ENCODE measurements at places on chromosomes 13 and 19.

- no peak for DNase-seq
These were observed 48.9 kb upstream of the PABPC3 start for GRCh38 chr13:25046985-25047511.

DNA sequence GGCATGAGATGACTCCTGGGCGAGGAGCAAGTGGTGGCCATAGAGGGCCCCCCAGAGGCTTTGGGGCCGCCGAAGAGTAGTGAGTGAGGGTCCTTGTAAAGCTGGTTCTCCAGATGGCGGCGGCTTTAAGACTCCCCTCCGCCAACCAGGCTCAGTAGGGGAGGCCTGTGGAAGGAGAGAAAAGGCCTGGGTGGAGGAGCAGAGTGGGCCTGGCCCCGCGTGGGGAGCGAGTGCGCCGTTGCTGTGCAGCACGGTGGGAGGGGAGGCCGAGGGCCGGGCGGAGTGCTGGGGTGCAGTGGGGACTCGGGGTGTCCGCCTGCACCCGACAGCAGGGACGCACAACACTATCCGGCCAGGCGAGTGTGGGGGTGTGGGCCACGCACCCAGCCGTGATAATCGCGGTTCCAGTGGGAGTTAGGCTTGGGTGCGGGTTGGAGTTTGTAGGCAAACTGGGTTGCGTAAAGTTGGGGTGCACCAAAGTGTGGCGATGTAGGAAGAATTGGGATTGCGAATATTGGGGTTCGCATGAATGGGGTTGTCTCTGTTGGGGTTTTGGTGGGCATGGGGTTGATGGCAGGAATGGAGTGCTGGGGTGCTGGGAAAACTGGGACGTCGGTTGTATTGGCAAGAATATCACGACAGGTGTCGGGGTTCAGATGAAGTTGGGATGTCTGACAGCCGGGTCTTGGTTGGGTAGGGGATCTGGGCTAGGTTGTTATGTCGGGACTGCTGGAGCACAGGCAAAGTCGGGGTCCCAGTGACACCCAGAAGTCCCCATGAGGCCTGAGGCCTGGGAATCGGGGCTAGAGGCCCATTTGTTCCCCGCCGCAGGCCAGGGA, 687 bp upstream of the CIRBP start:
- no peak for DNase-seq

DNA sequence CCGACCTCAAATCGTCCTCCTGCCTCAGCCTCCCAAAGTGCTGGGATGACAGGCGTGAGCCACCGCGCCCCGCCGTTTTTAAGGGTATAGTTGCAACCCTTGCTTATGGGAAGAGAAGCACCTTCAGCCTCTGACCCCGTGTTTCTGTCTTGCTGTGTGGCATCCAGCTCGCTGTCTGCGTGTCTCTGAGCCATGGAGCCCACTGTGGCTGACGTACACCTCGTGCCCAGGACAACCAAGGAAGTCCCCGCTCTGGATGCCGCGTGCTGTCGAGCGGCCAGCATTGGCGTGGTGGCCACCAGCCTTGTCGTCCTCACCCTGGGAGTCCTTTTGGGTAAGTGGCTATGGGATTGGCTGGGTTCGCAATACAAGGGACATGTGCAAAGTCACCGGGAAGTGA, 29.5 kb downstream of the TMPRSS9 start:
- no peak for DNase-seq

DNA sequence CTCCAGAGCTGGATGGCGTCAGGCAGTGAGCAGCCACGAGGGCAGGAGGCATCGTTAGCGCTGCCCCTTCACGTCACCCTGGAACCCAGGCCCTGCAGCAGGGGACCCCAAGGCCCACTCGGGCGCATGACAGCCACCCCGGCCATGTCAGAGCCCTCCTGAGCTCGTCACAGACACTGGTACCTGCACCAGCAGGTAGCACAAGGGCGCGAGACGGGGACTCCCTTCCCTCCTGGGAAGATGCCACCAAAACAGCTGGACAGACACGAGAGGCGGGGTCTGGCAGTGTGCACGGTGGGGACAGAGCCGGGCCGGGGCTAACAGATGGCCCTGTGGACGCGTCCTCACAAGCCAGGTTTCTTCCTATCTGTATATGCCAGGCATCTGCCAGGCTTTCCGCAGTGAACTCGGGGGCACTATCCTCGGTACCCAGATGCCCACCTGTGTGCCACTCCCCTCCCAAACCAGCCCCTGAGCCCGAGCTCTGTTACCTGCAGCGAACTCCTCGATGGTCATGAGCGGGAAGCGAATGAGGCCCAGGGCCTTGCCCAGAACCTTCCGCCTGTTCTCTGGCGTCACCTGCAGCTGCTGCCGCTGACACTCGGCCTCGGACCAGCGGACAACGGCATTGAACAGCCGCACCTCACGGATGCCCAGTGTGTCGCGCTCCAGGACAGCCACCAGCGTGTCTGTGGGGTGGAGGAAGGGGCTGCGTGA, 25.8 kb downstream of the BTBD2 start:
- DNase-seq = no peak

DNA sequence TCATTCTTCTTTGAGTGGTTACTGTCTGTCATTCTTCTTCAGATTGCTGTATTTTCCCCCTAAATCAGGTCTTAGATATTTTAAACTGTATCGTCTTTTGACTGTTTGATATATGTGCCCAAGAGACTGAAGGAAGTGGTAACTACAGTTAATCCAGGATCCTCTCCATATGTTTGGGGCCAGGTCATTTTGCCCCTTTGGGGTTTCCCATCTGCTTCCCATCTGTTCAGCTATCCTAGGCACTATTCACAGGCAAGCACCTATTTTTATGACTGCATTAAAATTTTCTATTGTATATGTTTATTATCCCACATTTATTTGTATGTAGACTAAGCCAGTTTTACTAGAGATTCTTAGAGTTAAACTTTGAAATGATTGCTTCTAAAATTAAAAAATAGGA, 244.2 kb downstream of the PCCA start:
- no peak for DNase-seq
